ENCODE measurements at places on chromosomes 16 and 17.

DNA sequence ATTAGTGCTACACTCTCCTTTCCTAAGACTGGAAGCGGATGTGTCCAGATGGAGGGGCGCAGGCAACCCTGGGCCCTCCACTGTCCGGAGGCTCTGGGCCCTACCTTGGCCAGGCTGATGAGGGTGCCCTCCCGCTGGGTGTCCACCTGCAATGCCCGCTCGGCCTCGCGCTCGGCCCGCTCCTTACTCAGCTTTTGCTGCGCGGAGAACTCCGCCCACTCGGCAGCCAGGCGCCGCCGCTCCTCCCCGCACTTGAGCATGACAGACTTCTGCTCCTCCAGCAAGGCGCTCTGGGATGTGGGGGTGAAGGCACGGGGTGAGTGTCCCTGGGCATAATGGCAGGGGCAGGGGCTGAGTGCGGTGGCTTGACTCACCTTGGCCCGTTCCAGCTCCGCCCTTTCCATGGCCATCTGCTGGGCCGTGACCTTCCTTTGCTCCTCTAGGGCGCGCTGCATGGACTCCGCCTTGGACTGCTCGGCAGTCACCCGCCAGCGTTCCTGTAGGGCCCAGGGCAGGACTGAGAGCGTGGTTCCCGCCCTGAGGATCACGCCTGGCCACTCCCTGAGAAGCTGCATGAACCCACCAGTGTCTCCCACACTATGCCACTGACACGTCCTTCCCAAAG, 10.1 kb upstream of the MRPL38 start:
- DNase-seq, result no peak

DNA sequence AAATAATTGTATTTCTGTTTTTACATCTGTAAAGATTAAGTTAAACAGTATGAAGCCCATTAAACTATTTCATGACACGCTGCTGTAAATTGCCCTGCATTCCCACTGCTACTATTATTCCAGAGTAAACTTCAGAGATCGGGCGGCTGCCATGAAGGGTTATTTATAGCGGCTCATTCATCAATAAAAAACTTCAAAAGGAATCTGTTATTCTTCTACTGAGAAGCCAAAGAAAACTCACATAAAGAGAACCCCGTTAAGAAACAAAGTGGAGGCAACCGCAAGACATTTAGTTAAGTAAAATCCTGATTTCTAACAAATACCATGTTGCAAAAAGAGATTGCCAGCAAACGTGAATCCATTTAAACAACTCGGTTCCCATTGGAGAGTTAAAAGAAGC, 16.4 kb downstream of the FOXL1 start:
- no peak for DNase-seq

DNA sequence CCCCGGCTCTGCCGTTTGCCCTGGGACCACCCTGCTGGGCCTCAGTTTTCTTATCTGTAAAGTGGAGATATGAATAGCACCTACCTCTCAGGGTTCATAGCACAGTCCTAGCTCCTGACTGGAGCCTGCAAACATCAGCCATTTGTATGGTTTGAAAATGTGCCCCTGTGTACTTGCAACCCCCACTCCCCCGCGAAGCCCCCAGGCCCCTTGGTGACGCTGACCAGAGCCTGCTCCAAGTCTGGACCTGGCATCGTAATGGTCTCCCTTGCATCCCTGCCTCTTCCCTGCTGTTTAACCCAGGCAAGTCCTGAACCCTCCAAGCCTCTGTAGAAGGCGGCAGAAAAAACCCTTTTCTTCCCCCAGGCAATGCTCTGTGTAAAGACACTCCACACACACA, 128.0 kb downstream of the IRF8 start:
- no peak for DNase-seq

GRCh38 chr16:69049603-69050375, 55.7 kb upstream of the HAS3 start:
- no peak for DNase-seq

GRCh38 chr17:37640015-37640414, 3.2 kb downstream of the DDX52 start:
- DNase-seq, result no peak

- DNase-seq, result no peak
Measured at GRCh38 chr17:37745801-37746426, 1.1 kb upstream of the HNF1B start.

GRCh38 chr17:33227911-33228310, 65.2 kb downstream of the ASIC2 start:
- DNase-seq, result no peak

GRCh38 chr16:50273888-50274325, 7.6 kb downstream of the ADCY7 start:
- peak; percentile 85 for DNase-seq

DNA sequence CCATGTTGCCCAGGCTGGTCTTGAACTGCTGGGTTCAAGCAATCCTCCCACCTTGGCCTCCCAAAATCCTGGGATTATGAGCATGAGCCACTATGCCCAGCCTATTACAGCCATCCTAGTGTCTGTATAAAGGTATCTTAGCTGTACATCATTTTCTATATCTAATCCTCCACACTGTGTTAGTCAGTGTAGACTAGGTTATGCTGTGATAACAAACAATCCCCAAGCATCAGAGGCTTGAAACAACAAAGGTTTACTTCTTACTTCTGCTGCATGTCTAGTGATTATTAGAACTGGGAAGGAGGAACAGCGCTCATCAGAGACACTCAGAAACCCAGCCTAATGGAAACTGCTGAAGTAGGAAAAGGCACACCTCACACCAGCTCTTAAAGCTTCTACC, 68.1 kb downstream of the ERCC4 start:
- no peak for DNase-seq

DNA sequence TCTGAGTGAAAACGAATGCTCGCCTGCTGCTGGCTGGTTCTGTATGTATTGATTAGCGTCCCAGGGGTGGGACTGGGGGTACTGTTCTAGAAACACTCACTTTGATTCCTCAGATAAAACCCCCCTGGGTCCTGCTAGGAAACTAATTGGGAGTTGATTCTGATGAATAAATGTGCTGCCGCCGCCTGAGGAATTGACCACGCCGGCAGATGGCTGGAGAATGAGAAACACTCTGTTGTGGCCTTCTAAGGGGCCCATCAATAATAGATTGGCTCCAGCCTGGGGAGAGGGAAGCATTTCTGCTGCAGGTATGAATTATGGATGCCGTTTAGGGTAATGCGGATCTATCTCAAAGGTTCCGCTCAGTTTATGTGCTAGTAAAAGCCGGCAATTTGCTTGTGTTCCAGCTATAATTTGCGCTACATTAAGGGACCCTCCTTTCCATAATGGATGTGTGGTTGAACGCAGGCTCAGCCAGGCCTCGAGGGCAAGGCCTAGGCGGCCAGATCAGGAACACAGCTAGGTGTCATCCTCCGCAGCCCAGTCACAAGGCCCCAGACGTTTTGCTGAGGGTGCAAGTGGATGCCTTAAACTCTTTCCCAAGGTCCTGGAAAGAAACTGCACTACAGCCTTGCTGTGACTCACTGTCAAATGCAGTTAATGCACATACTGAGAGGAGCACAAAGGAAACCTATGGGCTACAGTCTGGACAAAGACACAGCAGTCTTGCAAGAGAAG, 132.2 kb upstream of the HS3ST2 start:
- DNase-seq, result no peak

- DNase-seq, result no peak
Measured at GRCh38 chr17:80291260-80291659, 30.6 kb downstream of the RNF213 start.

DNA sequence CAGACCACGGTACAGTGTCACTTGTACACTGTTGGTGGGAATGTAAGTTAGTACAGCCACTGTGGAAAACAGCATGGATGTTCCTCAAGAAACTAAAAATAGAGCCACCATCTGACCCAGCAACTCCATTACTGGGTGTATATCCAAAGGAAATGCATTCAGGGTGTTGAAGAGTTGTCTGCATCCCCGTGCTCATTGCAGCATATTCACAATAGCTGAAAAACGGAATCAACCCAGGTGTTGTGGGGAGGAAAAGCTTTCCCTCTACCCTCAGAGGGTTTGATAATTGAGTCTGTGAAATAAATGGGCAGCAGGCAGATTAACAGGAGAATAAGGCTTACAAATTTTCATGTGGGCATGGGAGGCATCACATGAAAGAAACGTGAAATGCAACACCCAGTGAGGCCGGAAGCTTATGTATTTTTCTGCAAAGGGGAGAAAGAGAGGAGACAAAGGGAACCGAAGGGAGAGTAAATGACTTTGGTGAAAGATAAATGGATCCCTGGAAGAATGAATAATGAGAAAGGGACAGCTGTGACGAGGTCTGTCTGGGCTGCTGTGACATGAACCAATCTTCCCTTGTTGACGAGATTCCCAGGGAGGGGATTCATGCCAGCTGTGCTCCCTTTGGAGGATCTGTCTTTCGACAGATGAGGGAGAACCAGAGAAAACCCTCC, 106.2 kb downstream of the KCNJ12 start:
- no peak for DNase-seq

GRCh38 chr17:46943501-46944393, 20.8 kb downstream of the GOSR2 start:
- no peak for DNase-seq

GRCh38 chr16:49931916-49932315, 76.0 kb upstream of the ZNF423 start:
- no peak for DNase-seq

- no peak for DNase-seq
Measured at GRCh38 chr17:45905814-45906213, 11.5 kb downstream of the MAPT start.

GRCh38 chr17:7712111-7712771, 5.3 kb upstream of the DNAH2 start:
- DNase-seq, result peak; percentile 23

- DNase-seq, result no peak
Measured at GRCh38 chr17:66944351-66945146, 20.0 kb upstream of the CACNG4 start.

- DNase-seq, result no peak
Measured at GRCh38 chr16:56549161-56549560, 15.7 kb upstream of the MT4 start.

DNA sequence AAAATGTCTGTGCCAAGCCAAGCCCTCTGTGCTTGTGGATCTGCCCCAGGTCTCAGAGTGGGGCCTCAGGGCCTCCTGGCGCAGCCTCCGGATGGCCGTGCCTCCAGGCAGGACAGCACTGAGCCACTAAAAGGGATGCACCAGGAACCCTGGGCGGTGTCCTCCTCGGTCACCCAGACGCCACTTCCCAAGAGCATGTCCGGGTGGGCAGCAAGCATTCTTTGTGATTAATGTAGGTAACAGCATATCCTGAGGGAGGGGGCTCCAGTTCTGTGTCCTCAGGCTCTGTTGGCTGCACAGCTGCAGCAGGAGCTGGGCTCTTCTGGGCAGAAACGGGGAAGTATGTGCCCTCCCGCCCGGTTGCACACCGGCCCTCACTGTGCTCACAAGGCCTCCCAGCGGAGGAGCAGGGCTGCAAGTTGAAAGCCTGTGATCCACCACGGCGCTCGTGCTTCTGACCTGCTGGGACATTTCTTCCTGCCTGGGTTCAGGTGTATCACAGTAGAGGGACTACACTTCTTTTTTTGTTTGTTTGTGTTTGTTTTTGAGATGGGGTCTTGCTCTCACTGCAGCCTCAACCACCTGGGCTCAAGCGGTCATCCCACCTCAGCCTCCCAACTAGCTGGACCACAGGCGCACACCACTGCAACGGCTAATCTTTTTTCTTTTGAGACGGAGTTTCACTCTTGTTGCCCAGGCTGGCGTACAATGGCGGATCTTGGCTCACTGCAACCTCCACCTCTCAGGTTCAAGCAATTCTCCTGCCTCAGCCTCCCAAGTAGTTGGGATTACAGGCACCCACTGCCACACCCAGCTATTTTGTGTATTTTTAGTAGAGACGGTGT, 37.9 kb upstream of the CHMP6 start:
- no peak for DNase-seq

DNA sequence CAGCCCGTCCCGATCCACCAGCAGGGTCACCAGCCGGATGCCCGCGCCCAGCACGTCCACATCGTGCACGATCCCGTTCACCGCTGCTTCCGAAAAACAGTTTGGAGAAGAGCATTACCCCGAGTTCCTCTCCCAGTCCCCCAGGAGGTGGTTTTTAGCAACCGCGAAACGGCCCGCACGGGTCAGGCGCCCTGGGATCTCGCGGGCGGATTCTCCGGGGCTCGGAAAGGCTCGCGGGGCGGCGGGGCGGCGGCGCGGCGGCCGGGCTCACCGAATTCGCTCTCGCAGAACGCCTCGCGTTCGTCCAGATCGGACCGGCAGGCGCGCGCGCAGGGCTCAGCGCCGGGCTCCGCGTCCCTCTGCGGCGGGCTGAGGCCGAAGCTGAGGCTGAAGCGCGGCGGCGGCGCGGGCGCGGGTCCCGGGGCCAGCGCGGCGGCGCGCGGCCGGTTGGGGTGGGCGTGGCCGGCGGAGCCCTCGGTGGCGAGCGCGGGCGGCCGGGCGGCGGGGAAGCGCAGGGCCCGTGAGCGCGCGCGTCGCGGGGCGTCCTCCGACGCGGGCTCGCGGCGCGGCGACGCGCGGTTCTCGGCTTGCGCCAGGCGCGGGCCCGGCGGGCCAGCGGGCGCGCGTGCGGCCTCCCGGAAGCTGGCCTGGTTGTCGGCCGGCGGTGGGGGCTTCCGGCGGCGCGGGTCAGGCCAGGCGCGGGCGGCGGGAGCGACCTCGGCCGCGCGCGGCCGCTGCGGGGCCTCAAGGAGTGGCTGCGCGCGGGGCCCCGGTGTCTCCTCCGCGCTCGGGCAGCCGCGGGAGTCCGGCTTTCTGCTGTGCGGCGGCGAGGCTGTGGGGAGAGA, 2.9 kb downstream of the C17orf58 start:
- DNase-seq, result peak; percentile 97

DNA sequence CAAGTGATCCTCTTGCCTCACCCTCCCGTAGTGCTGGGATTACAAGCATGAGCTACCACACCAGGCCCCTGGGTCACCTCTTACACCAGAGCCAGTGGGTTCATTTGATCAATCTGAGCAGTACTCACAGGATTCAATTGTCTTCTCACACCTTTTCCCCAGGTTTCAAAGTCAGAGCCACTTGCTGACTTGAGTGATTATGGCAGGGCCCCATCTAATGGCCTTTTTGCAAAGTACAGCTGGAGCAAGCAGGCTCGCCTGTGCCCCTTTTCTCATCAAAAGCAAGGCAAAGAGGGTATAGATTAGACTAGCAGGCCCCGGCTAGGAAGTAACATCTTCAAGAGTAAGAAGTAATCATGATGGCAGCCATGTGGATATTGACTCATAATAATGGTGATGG, 114.8 kb upstream of the NOL11 start:
- DNase-seq, result peak; percentile 66

DNA sequence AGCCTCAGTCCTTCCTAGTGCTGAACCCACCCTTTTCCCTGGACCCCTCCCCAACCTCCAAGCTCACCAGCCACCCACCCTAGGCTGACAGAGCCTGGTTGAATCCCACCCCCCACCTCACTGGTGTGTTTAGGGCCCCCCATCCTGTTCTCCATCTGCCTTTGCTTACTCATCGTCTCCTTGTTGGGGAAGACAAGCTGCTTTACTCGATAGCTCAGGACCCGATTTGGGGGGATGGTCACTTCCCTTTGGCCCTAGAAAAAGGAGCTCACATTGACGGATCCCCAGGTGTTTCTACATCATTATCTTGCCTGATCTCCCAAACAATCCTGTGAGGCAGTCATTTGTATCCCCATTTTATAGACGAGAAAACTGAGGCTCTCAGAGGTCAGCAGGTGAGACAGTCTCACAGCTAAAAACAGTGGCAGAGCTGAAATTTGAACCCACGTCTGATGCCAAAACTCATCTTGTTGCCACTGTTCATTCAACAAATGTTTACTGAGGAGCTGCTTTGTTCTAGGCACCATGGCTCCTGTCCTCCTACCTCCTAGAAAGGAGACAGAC, 9.6 kb downstream of the GSDMB start:
- no peak for DNase-seq

- DNase-seq, result peak; percentile 33
Measured at GRCh38 chr17:7014995-7015958, 2.9 kb downstream of the RNASEK start.

GRCh38 chr17:78448356-78448993, 70.0 kb downstream of the PGS1 start:
- no peak for DNase-seq
